ENCODE measurements at places on chromosomes 16 and 17.
A peak's percentile ranks its signal among the peaks of the same experiment; 100 is the strongest.

- peak; percentile 23 for DNase-seq
Observed at GRCh38 chr16:89723279-89724250, 2.2 kb downstream of the ZNF276 start.

DNA sequence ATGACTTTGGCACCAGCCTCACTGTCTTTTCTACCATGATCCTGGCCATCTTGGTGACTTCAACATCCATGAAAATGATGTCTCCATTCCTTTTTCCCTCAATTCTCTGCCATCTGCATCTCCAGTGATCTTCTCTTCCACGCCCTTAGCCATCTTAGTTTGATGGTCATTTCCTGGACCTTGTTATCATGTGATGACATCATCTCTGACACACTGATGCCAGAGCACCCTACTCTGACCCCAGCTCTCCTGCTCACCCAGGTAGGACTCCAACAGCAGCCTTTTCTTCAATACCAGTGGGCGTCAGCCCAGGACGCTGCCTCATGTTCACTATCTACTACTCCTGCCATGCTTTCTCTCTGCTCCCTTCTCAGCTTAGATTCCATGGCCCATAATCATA lies 83.2 kb downstream of the ZZEF1 start:
- no peak for DNase-seq

- no peak for DNase-seq
Observed at GRCh38 chr17:6924208-6924607, 71.6 kb upstream of the ALOX12 start.

DNA sequence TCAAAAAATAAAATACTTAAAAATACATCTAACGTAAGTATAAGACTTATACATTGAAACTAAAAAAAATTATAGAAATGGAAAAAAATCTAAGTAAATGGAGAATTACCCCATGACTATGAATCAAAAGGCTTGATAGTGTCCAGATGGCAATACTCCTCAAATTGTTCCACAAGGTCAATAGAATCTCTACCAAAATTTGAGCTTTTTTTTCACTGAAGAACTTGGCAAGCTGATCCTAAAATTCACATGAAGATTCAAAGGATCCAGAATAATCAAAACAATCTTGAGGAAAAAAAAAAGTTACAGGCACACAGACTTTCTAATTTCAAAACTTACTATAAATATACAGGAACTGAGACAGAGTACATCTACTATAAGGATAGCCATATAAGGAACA lies 448.4 kb upstream of the CDH11 start:
- DNase-seq, result no peak

GRCh38 chr16:15782573-15783365 lies 74.1 kb downstream of the MYH11 start:
- no peak for DNase-seq

- no peak for DNase-seq
Observed at GRCh38 chr17:66518677-66519076, 216.3 kb downstream of the PRKCA start.

DNA sequence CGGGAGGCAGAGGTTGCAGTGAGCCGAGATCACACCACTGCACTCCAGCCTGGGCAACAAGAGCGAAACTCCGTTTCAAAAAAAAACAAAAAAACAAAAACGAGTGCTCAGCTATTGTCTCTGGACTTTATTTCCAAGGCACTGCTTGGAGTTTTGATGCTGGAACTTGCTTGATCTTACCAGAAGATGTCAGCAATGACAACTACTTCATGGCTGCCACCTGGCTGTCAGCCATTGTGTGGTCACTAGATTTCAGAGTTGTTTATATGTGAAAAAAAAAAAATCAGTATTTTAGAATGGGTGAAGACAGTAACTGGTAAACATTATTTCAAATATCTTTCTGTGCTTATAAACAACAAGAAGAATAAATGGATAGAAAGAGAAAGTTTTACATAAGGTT lies 26.3 kb upstream of the OR4D1 start:
- DNase-seq, result no peak

DNA sequence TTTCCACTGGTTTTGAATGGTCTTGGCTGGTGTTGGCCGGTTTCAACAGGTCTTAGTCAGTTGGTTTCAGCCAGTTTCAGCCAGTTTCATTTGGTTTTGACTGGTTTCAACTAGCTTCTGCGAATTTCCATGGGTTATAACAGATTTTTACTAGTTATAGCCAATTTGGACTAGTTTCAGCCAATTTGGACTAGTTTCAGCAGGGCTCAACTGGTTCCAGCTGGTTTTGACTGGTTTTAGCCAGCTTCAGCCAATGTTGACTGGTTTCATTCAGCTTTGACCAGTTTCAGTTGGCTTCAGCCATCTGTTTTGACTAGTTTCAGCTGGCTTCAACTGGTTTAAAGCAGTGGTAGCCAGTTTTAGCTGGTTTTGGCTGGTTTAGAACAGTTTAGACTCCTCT lies 432.6 kb downstream of the UTP18 start:
- DNase-seq, result no peak

DNA sequence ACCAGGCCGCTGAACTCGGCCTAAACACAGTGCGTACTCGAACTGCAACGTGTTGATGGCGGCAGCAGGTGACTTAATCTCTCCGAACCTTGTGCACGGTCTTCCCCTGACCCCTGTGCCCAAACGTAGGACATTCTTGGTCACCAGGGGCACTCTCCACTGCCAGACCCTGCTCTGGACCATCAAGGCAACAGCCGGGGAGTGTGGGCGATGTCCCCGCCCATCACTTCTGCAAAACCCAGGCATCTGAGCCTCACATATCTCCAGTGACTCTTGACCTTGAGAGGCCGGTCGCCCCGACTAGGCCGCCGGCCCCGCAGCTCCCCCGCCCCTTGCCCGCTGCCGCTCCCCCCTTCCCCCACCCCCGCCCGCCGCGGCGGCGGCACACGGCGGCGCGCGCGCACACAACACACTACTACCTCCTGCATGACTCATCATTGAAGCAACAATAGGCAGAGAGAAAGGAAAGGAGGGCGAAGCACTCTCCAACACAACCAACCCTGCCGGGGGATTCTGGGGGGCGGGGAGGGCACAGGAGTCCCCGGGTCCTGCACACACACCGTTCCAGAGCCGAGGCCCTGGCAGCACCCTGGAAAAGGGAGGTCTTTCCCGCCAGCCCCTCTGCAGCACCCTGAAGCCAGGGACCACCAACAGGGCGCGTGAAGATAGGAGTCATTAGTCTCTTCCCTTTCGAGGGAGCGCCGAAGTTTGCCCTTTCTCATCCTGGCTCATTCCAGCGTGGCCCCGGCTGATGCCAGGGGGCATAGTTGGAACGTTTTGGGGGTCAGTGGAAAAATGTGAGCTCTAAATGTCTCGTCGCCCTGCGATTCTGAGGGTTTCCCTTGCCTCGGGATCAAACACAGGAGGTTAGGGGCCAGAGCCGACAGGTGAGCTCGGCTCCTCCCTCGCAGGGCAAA lies 1.9 kb downstream of the MNT start:
- no peak for DNase-seq

DNA sequence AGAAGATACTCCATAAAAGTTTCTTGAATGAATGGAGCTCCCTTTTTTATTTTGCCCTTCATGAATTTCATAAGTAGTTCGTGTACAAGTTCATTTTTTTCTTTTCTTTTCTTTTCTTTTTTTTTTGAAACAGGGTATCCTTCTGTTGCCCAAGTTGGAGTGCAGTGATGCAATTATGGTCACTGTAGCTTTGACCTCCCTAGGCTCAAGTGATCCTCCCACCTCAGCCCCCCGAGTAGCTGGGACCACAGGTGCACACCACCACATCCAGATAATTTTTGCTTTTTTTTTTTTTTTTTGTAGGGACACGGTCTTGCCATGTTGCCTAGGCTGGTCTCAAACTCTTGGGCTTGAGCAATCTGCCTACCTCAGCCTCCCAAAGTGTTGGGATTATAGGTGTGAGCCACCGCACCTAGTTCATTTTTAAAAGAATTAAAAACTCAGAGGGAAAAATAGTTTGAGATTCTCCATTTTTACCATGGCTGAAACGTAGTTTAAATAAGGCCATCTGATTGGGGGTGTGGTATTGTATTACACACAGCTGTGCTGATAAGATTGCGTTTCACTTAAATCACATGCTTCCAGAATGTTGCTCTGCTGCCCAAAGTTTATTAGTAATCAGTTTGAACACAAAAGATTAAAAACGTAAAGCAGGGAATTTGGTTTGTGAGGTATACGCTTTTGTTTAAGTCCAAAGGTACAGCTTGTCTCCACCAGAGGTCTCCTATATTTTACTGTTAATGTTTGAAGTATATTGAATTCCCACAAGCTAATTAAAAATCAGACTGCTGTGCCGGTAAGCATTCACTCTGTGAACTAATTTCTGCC lies 154.1 kb downstream of the SOCS1 start:
- peak; percentile 56 for DNase-seq

DNA sequence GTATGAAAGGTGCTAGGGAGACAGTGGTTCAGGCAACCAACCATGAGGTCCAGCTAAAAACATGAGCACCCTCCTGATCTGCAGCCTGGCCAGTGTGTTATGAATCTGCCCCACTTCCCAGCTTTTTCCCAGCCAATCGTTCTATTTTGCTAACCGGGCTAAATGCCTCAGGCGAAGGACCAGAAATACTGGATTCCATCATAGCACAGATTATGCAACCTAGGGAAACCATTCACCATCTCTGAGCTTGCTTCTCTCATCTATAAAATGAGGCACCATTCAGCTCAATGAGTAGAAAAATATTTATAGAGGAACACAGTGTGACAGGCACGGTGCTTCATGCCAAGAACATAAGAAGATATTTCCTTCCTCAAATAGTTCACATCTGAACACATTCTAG lies 45.2 kb upstream of the NUDT7 start:
- DNase-seq, result no peak

DNA sequence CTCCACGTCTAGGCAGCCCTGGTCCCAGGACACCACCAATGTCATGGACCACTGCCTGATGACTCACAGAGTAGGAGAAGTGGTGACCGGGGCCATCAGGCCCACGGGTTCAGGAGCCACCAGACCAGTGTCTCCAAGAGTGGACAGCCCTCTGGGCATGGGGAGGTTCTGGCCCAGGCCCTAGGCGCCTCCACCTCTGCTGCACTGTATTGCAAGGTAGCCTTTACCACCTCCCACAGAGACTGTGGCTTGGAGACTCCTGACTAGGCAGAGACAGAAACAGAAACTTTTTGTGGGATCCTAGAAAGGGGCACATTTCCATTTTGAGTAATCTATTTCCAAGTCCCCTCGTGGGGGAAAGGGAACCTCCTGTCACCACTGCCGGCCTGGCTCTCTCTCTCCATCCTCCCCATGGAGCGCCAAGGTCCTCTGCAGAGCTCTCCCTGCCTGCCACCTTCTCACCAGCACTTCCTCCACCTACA lies 2.9 kb downstream of the CDIP1 start:
- no peak for DNase-seq

DNA sequence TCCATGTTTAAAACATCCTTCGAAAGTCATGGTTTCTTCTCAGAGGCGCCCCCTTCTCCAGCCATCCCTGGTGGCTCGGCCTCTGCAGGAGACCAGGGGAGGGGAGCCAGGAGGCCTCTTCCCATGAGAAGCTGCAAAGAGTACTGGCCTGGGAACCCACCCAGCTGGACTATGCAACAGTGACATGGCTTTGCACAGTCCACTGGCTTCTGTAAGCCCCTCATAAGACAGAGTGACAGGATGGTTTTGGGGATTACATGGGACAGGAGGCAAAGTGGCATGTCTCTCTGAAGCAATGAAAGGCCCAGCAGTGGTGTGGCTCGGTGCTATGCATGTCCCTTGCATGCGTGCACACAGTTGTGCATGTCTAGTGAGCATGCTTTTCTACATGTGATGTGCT lies 99.5 kb downstream of the C16orf78 start:
- DNase-seq, result no peak

GRCh38 chr17:32954477-32954876 lies 26.5 kb downstream of the TMEM98 start:
- DNase-seq, result no peak

- DNase-seq, result no peak
Observed at GRCh38 chr16:4701791-4702465, 8.6 kb downstream of the NUDT16L1 start.

DNA sequence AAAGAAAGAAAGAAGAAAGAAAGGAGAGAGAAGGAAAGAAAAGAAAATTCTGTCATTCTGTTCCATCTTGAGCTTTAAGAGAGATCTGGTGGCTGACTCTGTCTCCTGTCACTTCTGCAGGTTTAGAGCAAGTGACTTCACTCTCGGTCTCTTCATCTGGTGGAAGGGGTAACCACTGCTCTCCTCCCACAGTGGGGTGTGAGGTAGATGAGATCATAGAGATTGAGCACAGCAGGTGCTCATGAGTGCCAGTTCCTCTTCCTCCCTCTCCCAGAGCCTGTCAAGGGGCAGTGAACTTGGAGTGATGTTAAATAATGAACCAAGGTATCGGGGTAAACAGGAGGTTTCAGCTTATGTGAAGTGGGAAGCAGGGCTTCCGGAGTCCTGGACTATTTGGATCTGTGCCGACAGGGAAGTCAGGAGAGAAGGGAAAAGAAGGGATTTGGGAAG lies 47.7 kb downstream of the BEAN1 start:
- no peak for DNase-seq

GRCh38 chr16:66150698-66151482 lies 215.6 kb upstream of the CDH5 start:
- DNase-seq, result no peak

DNA sequence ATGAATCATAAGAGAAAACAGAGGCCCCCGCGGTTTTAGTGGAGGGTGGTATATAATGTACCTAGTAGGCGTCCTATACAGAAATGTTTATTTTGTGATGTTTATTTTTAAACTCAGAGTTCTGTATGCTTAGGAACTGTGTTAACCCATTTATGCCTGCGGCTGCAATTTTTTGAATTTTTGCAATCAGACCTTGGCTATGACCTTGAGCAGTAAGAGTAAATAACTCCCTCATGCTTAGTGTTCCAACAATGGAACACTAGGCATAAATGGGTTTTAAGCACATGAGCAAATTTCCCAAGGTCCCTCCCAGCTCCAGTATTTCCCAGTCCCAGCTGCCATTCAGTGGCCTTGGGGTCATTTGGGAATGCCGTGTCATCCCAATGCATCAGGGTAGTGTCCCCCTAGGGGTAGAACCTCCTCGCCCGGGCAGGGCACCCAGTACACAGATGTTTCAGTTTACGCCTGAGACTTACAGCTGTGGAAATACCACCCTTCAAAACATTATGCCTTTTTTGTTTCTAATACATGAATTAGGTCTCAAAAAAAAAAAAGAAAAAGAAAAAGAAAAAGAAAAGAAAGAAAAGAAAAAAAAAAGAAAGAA lies 605.8 kb upstream of the CDH11 start:
- DNase-seq, result no peak

- DNase-seq, result no peak
Observed at GRCh38 chr17:62649570-62649969, 22.1 kb downstream of the MRC2 start.

- DNase-seq, result no peak
Observed at GRCh38 chr17:44501866-44502375, 1.3 kb downstream of the GPATCH8 start.

- no peak for DNase-seq
Observed at GRCh38 chr17:77394540-77395295, 253.9 kb downstream of the SEC14L1 start.

Measured in hematopoietic multipotent progenitor cell treated with erythropoietin and hydrocortisone succinate and interleukin-3 and kit ligand, for 15 days (in vitro differentiated cells).